ENCODE measurements at places on chromosomes 4 and X.

DNA sequence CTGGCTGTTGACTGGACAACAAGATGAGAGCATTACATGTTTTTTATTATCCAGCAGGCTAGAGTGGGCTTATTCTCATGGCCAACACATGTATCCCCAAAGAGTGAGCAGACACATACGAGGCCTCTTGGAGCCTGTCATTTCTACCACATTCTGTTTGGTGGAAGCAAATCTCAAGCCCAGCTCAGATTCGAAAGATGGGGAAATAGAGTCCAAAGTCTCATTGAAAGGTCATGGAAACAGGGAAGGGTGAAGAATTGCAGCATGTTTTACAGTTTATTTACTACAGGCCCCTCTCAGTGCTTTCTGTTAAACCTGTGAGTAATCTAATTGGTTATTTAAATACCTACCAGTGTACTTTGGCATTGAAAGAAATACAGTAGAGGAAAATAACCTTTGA is 108.6 kb downstream of the FRAS1 start:
- no peak for DNase-seq

DNA sequence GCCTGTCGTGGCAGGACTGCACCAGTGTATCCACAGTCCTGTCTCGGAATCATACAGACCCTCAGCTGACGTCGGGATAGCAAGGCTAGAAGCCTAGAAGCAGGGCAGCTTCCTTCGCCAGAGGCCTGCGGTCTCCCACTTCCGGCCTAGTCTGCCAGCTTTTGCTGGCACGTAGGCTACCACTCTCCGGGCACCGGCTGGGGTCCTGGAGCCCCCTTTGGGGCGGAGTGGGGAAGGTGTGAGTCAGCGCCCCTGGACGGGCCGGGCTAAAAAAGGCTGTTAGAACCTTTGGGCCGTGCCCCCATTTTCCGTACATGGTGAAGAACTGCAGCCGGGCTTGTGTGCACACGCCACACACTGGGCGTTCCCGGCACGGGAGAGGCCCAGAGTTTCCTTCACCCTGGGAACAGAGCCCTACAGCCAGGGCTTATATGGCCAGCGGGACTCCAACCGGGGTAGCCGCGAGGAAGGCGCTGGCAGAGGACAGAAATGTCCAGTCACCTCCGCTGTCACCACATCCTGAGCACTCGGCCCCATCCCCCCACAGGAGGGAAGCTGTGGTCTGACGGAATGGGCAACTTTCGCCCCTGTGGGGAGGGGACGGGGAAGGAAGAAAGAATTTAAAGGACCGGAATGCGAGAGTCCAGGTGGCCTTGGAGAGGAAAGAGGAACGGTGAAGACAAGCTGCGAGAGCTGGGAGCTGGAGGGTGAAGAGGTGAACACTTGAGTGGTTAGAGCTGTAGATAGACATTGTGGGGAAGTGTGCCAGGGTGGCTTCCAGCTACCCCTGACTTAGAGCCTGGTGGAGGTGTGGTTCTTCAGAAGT is 4.6 kb downstream of the MAGIX start:
- peak; percentile 67 for DNase-seq

DNA sequence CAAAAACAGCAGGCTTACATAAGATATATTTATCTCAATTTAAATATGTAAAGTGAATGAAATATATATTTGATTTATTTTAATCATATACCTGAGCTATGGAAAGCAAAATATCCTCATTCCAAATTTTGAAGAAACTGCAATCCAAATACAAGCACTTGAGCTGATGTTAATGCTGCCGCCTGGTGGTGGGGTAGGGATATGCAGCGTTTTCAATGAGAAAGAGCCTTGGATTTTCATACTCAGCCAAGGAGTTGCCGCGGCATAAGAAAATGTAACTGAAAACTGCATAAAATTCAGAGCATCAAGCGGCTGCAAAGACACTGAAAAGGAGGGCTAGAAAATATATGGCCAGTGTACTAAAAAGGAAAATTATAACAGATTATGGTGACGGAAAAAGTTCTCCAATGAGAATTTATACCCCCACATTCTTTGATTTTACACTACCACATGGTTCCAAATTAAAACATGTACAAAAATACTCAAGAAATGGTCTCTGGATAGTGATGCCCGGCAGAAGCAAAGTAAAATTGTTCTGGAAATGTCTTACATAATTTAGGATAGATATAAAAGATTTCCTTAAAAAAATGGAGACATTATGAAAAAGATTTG is 660.3 kb upstream of the PITX2 start:
- peak; percentile 54 for DNase-seq

DNA sequence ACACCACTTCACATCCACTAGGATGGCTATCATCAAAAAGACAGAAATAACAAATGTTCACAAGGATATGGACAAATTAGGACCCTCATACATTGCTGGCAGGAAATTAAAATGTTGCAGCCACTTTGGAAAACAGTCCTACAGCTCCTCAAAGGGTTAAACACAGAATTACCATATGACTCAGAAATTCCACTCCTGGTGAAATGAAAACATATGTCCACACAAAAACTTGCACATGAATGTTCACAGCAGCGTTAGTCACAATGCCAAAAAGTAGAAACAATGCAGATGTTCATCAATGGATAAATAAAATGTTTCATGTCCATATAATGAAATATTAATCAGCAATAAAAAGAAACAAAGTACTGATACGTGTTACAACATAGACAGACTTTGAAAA is 15.1 kb downstream of the S100G start:
- peak; percentile 48 for DNase-seq

DNA sequence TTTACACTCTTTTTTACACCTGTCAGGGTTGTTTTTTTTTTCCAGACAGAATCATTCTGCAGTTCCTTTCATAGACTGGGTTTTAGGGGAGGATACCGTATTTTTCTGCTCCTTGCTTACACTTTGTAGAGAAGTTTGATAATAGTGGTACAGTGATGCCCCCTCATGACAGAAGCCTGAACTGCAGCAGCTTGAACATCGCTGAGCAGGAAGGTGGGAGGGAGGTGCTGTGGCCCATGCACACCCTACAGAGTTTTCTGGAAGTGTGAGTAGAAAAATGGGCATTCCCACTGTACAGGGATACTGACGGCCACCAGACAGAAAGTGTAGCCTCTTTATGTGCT is 54.5 kb downstream of the RAB40A start:
- DNase-seq, result peak; percentile 74

DNA sequence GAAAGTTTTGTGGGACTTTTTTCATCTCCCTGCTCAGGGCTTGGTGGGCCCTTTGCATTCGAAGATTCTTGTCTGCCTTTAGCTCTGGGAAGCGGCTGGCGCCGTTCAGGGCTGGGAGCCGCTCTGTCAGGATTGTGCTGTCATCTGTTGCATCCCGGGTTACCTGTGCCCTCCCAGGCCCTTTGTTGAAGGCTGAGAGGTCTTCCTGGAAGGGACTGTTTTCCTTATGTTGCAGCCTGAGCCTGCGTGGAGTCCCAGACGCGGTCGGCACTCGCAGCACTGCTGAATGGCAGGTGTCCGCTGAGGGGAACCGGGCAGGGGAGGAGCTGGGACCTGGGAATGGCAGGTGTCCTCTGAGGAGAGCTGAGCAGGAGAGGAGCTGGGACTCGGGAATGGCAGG is 15.9 kb downstream of the RGS12 start:
- DNase-seq, result no peak

- DNase-seq, result no peak
These were observed 267.3 kb upstream of the GATB start for GRCh38 chr4:152028131-152028530.

GRCh38 chr4:19748519-19749479 is 502.9 kb upstream of the SLIT2 start:
- peak; percentile 88 for DNase-seq
